Testis (tissue), 5 donors: ENCODE measurements at places on chromosomes 2 and 18. TPM values are rescaled to one million over a fixed set of nuclear protein-coding genes. Genes with fewer than 3 reads are reported as not detected.

ME2 gene
- total RNA-seq: 101 TPM

ADD2 gene
- total RNA-seq: 5.1 TPM

CIB4 gene
- 7.5 TPM for total RNA-seq

TLX2 gene
- 1.3 TPM for total RNA-seq

REG3G gene
- 69.7 TPM for total RNA-seq

DNA sequence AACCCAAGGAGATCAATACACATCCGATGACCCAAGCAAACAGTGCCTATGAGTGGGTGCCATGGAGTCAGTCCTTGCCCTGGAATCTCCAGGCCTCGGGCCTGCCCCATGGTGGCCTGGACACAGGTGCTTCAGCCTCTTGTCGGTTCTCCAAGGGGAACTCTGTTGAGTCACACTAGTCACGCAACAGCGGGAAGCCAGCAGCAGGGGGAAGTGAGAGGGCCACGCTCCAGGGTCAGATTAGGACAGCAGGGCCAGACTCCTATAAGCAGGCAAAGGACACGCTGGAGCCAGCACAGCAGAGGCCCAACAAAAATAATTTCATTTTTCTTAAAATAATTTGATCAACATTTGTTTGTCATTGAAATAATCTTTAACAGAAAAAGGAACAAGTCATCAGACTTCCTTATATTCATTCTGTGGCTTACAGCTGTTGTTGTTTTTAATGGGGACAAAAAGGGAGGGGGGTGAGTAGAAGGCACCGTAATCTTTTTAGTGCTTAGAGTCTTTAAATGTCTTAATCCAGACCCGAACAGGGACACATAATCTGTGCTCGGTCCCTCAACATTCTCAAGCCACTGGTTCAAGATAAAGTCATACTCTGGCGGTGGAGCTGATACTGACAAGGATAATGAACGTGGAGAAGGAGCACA, 16.4 kb upstream of the ARMC9 start:
- DNase-seq: peak; percentile 45

GRCh38 chr2:230680463-230681170, 32.0 kb upstream of the CAB39 start:
- no peak for DNase-seq

- no peak for DNase-seq
These were observed 84.6 kb downstream of the PIGN start for GRCh38 chr18:62102221-62102620.

DNA sequence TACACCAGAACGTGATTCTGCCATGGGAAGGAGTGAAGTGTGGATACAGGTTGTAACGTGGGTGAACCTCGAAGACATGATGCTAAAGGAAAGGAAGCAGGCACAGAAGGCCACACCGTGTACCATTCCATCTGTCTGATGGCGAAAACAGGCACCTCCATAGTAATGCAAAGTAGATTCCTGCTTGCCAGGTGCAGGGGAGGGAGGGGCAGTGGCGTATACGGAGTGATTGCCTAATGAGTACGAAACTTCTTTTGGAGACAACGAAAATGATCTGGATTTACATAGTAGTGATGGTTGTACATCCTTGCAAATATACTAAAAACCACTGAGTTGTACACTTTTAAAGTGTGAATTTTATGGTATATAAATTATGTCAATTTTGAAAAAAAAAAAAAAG, 106.7 kb downstream of the GBX2 start:
- DNase-seq: no peak

GRCh38 chr2:168722592-168722991, 79.8 kb upstream of the NOSTRIN start:
- DNase-seq: peak; percentile 62

GRCh38 chr2:14779252-14779651, 146.7 kb downstream of the LRATD1 start:
- DNase-seq: no peak

- no peak for DNase-seq
These were observed 109.2 kb upstream of the OTX1 start for GRCh38 chr2:62941413-62941812.

- DNase-seq: no peak
These were observed 70.3 kb upstream of the PXDN start for GRCh38 chr2:1814616-1815015.
